ENCODE measurements at places on chromosomes 7 and 10.

- DNase-seq = no peak
Observed at GRCh38 chr10:84493361-84493760, 165.0 kb downstream of the CCSER2 start.

GRCh38 chr10:58637352-58637751 lies 124.7 kb downstream of the BICC1 start:
- no peak for DNase-seq

- no peak for DNase-seq
Observed at GRCh38 chr7:138316421-138317043, 143.5 kb upstream of the TRIM24 start.

GRCh38 chr10:19833170-19833824 lies 17.1 kb downstream of the PLXDC2 start:
- DNase-seq = no peak

GRCh38 chr10:22426653-22427052 lies 81.4 kb downstream of the SPAG6 start:
- DNase-seq = no peak

DNA sequence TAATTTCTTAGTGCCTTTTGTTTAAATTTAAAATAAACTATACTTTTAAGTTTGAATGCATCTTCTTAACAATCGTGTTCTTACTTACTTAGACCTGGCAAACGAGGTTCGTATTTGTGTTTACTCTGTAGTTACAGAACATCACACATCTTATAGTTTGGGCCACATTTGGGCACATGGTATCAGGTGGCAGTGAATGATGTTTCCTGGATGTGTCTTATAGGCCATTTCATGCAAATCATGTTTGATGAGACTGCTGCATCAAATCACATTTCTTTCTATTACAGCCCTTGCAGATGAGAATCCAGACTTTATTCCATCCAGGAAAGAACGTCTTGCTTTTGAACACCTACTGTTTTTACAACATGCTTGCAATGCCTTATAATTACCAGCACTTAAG lies 78.5 kb downstream of the RBM33 start:
- DNase-seq = no peak

GRCh38 chr10:49679480-49679893 lies at the start of gene C10orf53:
Gene C10orf53 (plus strand): TSS chr10:49679651. CDS start chr10:49679698, 47 bp downstream.
- DNase-seq = peak; percentile 58

- no peak for DNase-seq
Observed at GRCh38 chr10:60870803-60871202, 73.2 kb downstream of the RHOBTB1 start.

GRCh38 chr7:112052993-112053736 lies 153.0 kb downstream of the DOCK4 start:
- no peak for DNase-seq

DNA sequence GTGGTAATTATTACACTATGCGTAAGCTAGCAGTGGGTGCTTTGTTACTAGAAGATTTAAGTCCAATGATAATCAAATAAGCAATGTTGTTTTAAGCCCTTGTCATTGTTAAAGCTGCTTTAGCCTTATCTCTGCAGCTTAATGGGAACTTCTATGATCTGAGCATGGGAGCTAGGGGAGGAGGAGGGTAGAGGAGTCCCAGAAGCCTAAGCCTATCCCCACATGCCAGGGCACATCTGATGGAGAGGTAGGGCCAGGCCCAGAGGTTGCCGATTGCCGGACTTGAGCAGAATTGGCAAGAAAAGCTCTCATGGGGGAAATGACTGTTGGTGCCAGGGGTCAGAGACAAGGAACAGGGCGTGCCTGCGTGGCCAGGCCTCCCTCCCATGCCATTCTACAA lies 13.4 kb downstream of the CUBN start:
- no peak for DNase-seq

GRCh38 chr10:89233033-89233432 lies 18.5 kb downstream of the LIPA start:
- DNase-seq = no peak

DNA sequence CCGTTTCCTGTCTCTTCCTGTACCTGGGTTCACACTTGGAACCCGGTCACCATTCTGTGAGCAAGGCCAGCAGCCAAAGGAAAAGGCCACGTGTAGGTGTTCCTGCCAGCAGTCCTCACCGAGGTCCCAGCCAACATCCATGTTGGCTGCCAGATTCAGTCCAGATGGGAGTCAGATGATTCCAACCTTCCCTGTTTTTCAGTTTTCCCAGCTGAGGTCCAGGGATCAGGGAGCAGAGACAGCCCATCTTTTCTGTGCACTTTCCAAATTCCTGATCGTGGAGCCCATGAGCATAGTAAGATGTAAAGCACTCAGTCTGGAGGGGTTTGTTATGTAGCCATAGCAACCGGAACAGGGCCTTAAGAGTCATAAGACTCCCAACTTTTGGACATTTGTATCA lies 3.9 kb upstream of the PVRIG start:
- DNase-seq = no peak

GRCh38 chr10:84226616-84227015 lies 1.3 kb upstream of the LRIT2 start:
- no peak for DNase-seq

DNA sequence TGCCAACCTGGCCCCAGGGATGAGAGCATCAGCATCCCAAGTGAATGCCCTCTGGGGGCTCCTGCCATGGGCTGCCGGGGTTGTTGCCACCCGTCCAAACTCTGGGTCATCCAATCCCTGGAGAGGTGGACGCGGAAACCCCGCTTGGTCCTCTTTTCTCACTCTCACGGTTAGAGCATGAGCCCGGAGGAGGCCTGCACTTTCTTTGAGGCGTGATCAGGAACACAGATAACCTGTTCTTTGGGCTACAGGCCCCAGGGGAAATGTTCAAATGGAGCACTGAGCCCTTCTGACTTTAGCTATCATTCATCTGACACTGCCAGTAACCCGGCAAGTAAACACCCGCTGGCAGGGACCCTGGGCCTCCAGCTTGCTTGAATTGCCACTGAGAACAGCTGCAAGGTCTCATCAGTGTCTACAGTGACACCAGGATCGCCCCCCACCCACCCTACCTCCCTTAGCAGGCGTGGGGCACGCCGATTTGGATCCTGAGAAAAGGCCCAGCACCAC lies 29.4 kb upstream of the SLF2 start:
- no peak for DNase-seq

DNA sequence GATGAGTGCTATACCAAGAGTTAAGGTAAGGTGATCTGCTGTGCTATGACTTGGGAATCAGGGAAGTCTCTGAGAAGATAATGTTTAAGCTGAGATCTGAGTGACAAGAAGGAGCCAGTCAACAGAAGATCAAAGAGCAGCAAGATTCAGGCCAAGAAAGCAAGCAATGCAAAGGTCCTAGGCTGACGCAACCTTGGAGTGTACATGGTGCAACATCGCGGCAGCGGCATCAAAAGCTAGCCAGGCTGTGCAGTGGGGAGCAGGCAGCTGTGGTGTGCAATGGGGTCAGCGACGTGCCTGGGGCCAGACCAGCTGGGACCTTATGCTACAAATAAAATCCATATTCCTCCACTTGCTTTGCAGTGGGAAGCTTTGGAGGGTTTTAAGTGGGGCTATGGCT lies 324.1 kb downstream of the LRMDA start:
- no peak for DNase-seq

- DNase-seq = no peak
Observed at GRCh38 chr7:34177476-34177875, 272.1 kb downstream of the BMPER start.

- peak; percentile 7 for DNase-seq
Observed at GRCh38 chr10:121926671-121927317, 1.0 kb downstream of the ATE1 start.

DNA sequence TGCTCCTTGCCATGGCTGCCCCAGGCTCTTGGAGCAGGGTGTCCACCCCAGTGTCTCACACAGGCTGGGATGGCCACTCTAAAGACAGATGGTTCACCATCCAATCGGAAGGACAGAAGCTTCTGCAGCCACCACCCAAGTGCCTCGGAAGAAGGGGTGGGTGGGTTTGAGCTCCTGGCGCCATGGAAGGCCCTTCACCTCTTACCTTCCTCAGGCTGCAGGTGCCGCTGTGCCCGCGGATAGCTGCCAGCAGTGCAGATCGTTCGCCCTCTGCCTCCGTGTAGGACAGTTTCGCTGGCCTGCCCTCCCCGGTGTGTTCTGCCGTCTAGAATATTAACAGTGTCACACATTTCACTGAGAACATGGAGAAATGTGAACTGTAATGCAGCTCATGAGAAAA lies 243.6 kb upstream of the GRB10 start:
- DNase-seq = no peak

- DNase-seq = no peak
Observed at GRCh38 chr10:81116990-81117389, 579.3 kb downstream of the SH2D4B start.

DNA sequence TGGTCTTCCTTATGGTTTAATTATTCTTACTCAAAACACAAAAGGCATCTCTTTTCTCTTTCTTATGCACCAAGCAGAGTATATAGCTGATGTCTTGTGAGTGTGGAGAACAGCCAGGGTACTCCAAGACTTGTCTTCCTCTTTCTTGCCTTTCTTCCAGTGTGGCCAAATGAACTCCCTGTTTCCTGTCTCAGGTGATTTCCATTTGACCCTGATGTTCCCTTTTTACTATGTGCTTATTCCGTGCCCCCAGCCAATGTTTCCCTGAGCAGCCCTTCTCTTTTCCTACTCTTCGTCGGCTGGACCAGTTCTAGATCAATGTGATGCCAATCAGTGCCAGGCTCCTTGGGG lies 12.6 kb downstream of the OR9A4 start:
- no peak for DNase-seq

DNA sequence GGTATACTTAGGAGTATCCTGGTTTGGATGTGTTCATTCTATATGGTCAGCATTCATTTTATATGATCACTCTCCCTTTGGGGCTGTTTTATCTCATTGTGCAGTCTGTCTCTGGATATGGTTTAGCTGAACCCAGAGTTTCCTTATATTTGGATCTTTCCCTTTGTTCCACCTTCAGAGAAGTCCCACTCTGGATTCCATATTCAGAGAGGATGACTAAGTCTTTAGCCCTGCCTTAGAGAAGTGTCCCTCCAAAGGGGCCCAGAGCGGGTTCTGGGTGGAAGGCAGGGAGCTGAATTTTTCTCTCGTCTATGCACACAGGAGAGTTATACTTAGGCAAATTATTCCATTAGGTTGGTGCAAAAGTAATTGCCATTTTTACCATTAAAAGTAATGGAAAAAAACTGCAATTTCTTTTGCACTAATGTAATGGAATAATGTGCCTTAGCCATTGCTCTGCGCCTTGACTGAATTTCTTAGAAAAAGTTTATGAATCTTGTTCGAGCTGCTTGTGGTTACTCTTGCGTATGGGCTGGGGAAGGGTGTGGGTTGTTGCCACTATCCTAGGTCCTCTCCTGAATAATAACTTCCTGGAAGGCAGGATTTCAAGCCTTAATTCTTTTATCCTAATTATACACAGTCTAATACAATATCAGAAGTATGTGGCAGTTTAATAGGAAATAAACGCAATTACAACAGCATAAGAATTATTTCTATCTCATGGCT lies 74.2 kb upstream of the MTPN start:
- DNase-seq = no peak

DNA sequence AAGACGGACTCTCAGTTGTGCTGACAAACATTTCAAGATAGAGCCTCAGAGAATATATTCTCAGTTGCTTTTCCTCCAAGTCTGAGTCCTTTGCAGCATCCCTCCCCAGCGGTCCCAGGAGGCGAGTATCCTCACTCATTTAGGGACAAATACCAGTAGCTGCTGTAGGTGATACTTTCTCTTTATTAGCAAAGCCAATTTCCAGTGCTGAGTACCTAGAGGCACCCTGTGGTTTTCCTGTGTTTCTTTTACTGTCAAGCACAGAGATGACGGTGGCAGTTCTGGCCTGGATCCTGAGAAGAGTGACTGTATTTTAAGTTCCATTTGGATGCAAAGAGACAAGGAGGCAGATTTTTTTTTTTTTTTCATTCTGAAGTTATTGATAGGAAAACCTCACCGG lies 1058.4 kb downstream of the SORCS3 start:
- no peak for DNase-seq

DNA sequence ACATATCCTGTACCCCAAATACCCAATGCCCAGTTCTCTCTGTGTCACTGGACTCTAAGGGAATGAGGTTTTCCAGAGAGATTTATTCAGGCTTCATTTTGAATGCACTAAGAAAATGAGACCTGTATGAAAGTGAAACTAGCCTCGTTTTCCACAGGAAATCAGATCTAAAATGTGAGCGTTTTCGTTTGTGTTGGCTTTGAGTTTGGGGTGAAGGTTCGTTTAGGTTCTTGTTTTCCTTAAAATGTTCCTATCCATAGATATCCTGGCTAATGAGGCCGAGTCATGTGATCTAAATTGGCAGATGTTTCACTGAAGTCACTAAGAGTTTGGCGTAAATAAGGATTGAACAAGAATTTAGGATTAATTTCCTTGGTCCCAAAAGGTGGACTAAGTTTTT lies 90.9 kb upstream of the BMPER start:
- DNase-seq = no peak

DNA sequence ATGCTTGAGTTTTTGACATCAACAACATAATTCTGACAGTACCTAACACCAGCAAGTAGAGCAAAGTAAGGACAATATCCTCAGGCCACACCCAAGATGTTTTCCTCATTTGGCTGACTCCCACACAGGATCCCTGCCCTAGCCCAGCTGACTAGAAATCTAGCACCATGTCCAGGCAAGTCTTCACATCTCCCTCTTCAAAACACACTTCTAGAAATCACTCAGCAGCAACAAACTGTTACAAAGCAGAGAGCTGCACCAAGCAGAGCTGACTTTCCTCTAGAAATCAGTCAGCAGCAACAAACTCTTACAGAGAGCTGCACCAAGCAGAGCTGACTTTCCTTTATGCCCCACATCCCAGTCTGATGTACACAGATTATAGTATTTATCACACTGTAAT lies 7.7 kb downstream of the TMEM168 start:
- DNase-seq = peak; percentile 90

DNA sequence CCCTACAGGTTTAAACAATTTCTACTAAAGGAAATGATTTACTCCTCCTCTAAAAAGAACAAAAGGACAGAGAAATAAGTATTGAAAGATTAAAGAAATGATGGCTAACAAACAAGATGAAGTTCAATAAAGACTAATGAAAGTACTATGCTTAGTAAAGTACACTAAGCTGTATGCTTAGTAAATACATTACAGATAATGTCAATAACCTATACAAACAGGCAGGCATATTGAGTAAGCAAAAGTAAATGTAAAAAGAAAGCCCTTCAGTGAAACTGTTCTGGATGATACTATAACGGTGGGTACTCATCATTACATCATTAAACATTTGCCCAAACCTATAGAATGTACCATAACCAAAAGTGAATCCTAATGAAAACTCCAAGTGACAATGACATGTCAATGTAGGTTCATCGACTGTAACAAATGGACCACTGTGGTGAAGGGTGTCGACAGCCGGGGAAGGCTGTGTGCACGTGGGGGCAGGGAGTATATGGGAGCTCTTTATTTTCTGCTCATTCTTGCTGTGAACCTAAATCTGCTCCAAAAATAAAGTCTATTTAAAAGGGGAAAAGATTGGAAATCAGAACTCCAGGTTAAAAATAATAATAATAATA lies 34.0 kb downstream of the CYTH3 start:
- no peak for DNase-seq

Data from activated CD4-positive, alpha-beta T cell treated with anti-CD3 and anti-CD28 coated beads, Interleukin-10, Interleukin-2, amounts not matched to agents 100 ng/mL and 50 ng/mL, durations not matched to agents 16 hours and 8 hours (primary cell).